ENCODE measurements at places on chromosomes 1 and 21. TPM values are rescaled to one million over a fixed set of nuclear protein-coding genes. Genes with fewer than 3 reads are reported as not detected.

The COL8A2 gene
- 0.07 TPM for total RNA-seq

The MYOG gene
- not detected for total RNA-seq

The C1orf210 gene
- not detected for total RNA-seq

The LIN28A gene
- total RNA-seq = not detected

The CD55 gene
- 94.6 TPM for total RNA-seq

The SAMD11 gene
- total RNA-seq = not detected

The AVPR1B gene
- total RNA-seq = not detected

The WNT9A gene
- 0.13 TPM for total RNA-seq

The GJA5 gene
- total RNA-seq = not detected

The HPDL gene
- total RNA-seq = 42.4 TPM

The TTC22 gene
- total RNA-seq = 2.9 TPM

The SH2D1B gene
- not detected for total RNA-seq

The GJA8 gene
- not detected for total RNA-seq

The S100A1 gene
- total RNA-seq = not detected

The CXADR gene
- total RNA-seq = 0.42 TPM

The FAM43B gene
- not detected for total RNA-seq

All from CD8-positive, alpha-beta memory T cell (primary cell).